ENCODE measurements at places on chromosomes 13 and 19.

DNA sequence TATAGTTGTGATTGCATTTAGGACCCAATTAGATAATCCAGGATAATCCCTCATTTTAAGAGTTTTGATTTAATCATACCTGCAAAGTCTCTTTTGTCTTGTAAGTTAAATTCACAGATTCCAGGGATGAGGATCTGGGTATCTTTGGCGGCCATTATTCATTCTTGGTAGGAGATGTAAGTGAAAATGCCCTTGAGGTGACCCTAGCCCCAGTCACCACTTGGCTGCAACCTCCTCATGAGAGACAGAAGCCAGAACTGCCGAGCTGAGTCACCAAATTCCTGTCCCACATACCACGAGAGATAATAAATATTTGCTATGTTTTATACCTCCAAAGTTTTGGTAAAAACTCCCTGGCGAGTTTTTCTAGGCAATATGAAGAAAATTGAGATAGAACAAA is 389.4 kb downstream of the RFC3 start:
- DNase-seq = no peak

DNA sequence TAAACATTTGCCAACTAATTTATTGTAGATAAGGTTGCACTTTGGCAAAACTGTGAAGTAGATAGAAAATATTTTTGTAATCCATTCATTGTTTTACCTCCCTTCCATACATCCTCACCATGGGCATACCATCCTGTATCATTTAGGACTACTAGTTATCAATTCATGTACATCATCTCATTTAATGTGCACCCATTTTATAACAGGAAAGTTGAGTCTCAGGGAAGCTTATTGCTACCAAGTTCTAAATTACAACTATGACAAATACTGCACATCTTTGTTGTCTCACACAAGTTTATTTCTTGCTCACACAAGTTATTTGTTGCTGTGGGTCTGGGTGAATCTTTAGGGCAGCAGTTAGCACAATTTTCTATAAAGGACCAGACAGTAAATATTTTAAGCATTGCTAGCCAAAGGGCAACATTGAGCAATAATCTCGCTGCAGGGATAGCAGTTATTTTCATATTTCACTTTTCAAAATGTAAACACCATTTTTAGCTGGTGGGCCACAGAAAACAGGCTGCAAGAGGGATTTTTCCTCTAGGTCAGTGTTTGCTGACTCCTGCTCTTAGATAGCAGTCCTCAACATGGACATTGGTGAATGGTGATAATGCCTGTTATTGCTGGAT is 276.5 kb downstream of the GPC6 start:
- DNase-seq = no peak

DNA sequence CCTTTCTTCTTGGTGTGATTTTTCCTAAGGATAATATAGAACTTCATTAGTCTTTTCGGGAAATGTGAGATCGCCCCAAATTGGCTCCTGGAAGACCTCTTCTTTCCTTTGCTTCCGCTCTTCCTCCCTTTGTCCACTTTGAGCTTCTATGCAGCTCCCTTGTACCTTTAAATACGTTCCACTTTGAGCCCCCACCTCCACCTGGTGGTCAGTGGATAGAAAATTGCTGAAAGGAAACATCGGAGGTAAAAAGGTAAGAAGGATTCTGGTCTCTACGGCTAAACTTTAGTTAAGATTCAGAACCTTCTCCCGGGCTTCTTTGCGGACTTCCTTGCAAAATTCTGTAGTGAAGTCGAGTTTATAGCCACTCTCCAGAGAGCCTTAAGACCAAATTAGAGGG is 55.0 kb upstream of the TM9SF2 start:
- no peak for DNase-seq

GRCh38 chr19:615619-616018 is 17.7 kb downstream of the POLRMT start:
- no peak for DNase-seq

GRCh38 chr13:95710313-95710712 is 33.4 kb downstream of the DNAJC3 start:
- no peak for DNase-seq

- DNase-seq = no peak
Measured at GRCh38 chr13:32134241-32135055, 102.9 kb downstream of the FRY start.

DNA sequence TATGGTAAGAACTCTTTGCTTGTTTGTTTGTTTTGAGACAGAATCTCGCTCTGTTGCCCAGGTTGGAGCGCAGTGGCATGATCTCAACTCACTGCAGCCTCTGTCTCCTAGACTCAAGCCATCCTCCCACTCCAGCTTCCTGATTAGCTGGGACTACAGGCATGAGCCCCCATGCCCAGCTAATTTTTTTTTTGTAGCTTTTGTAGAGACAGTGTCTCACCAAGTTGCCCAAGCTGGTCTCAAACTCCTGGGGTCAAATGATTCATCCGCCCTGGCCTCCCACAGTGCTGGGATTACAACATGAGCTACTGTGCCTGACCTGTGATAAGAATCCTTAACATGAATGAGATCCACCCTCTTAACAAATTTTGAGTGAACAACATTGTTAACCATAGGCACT is 183.9 kb upstream of the TSHZ3 start:
- no peak for DNase-seq

DNA sequence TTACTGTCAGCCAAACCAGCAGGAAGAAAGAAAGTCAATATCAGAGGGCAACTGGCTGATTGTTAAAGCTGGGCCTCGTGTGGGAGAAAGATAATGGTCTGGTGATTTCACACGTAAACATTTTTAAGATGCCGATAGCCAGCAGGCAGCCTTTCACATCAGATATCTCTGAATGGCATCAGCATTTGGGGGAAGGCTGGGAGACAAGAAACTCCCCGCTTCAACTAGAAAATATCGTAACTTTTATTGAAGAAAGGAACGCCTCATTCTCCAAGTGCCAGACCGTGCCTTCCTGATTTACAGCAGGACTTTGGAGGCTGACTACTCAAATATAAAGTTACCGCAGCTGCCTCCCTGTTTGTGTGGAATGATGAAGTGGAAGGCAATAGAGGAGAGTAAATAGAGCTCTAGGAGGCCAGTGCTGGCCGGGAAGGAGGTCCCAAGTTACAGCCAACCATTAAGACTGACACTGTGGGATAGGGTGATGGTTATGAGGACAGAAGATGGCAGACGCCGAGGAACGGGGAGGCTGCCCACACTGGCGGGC is 284.3 kb upstream of the MAB21L1 start:
- no peak for DNase-seq

GRCh38 chr19:32387701-32388392 is 17.7 kb upstream of the DPY19L3 start:
- no peak for DNase-seq

GRCh38 chr13:44389060-44389666 is 15.5 kb downstream of the SERP2 start:
- no peak for DNase-seq

GRCh38 chr13:55617241-55617640 is 1523.5 kb upstream of the PRR20A start:
- no peak for DNase-seq

GRCh38 chr19:47613165-47614020 is 4.5 kb downstream of the BICRA start:
- DNase-seq = no peak

DNA sequence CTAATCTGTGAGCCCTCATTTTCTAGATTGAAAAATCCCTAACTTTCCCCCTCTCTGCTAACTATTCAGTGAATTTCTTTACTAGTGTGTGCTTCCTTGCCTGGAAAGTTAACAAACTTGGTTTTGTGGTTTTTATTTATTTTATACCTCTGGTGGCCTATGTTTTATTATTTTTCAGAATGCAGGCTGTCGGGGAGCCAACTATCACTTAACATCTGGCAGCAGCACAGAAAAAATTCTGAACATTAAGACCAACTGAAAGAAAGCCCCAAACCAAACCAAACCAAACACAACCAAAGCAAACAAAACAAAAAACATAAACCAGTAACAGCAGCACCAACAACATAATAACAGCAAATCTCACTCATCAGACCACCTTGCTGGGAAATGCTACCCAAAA is 109.0 kb upstream of the KL start:
- DNase-seq = no peak

DNA sequence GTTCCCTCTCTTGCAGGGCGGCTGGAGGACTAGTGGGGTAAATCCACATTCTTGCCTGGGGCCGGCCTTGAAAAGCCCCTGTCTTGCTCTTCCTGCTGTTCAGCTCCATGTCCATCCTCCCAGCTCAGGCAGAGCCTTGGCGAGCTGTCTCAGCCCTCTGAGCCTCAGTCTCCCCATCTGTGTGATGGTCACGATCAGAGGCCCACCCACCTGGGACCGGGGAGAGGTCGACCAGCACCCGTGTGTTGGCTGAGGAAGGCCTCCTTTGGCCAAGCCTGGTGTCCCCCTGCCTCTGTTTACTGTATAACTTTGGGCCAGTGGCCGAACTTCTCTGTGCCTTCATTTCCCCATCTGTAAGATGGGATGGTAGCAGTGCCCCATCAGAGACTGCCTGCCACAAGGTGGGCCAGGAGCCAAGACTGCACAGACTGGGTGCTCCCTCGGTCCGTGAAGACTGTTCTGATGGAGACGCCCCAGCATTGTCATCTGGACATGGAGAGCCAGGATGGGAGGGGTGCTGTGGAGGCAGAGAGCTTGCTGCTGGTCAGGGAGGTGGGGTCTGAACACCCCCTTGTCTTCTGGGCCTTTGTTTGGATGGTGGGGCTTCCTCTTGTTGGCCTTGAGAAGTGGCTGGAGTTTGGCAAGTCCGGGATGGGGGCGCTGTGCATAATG is 18.5 kb downstream of the KLHL26 start:
- DNase-seq = no peak

DNA sequence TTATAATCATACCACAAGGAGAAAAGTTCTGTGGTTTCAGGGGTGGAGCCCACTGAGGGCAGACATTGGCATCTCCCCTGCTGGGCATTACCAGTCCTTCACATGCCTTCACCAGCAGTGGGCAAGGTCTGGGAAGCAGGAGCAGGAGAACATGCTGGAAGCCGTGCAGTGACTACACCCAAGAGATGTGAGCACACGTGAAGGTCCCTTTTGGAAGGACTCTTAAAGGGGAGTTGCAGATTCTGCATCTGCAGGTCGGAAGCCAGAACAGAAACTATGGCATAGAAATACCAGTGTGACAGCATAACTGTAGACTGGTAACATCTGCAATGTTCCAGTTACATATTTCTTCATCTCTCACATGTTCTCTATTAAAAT is 26.9 kb upstream of the KL start:
- DNase-seq = no peak

DNA sequence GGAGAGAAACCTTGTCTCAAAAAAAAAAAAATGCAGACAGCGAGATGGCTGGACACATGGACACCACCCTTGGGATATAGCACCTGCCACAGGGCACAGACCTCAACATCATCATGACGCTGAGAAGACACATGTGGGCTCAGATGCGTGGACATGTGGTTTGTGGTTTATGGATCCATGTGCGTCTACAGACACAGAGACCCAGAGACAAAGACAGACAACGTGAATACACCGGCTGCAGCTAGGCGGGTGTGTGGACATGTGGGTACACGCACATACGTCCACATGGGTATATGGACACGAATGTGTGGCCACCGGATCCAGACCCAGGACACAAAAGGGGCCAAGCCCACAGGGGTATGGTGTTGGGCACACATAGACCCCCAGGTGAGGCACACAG is 1.3 kb downstream of the TNFSF14 start:
- no peak for DNase-seq

- DNase-seq = no peak
Measured at GRCh38 chr13:98880677-98881076, 97.2 kb downstream of the DOCK9 start.

GRCh38 chr13:100537951-100538462 is 50.6 kb downstream of the GGACT start:
- no peak for DNase-seq

DNA sequence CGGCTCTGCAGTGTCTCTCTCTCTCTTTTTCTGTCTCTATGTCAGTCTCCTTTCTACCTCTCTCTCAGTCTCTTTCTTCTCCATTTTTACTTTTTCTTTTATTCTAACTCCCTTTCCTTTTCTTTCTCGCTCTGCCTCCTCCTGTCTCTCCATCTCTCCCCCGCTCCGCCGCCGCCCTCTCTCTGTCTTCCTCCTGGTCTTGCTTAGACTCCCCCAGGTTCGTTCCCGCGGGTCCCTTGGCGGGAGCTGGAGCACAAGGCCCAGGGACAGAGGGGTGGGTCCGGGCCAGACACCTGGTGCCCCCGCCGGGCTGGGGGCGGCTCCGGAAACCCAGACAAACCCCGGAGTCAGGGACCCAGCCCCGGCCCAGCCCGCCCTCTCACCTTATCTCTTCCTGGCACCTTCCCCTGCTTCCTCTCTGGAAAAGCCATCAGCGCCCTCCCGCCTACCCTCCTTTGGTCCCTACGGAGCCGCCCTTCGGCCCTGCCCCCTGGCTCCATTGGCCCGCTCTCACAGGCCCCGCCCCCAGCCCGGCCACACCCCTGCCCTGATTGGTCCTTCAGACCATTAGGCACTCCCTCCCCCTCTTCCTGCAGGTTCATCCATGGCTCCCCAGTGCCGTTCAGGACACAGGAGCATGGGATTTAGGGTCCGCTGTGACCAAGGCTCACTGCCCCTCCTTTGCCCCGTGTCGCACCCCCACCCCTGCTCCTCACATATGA is 15.4 kb upstream of the NOP53 start:
- no peak for DNase-seq

GRCh38 chr13:111129465-111130115 is 14.5 kb downstream of the ARHGEF7 start:
- DNase-seq = peak; percentile 33

- no peak for DNase-seq
Measured at GRCh38 chr19:4052114-4052992, 14.3 kb downstream of the ZBTB7A start.

GRCh38 chr19:7962644-7963268 is 19.3 kb upstream of the TIMM44 start:
- DNase-seq = no peak

DNA sequence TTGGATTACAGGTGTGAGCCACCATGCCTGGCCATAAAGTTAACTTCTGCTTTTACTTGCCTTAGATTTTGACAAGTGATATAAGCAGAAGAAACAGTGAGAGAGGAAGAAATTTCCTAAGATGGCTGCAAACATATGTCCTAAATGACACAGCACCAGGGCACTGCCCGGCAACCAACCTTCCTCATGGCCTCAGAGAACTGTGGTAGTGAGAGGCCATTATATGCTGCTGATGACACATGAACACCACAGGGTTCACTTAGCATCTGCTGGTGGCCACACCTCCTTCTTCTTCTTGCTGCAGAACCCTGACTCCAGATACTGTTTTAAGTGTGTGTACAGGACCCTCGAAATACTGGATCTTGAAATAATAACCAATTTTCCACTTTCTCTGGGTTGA is 88.2 kb downstream of the KCTD12 start:
- no peak for DNase-seq

- DNase-seq = no peak
Measured at GRCh38 chr13:94849254-94849653, 136.9 kb upstream of the SOX21 start.

DNA sequence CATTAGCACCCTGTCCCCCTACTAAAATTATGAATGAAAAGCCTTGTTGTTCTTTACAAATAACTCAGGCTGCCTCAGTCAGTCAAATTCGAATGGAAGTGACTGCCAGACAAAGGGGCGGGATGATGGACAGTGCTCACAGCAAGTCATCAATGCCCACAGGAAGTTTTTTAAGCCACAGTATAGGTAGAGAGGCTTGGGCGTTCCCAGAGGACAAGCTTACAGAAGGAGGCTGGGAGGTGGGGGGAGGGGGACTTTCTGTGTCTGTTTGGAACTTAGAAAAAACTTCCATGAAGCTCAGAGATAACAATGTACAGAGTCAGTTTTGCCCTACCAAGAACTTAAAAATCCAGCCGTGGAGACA is 18.5 kb upstream of the SPRY2 start:
- DNase-seq = no peak

GRCh38 chr19:39874404-39874803 is 28.2 kb upstream of the FBL start:
- no peak for DNase-seq

GRCh38 chr13:107864543-107865317 is 350.6 kb downstream of the LIG4 start:
- DNase-seq = no peak
